ENCODE measurements at places on chromosomes 11 and 22.

DNA sequence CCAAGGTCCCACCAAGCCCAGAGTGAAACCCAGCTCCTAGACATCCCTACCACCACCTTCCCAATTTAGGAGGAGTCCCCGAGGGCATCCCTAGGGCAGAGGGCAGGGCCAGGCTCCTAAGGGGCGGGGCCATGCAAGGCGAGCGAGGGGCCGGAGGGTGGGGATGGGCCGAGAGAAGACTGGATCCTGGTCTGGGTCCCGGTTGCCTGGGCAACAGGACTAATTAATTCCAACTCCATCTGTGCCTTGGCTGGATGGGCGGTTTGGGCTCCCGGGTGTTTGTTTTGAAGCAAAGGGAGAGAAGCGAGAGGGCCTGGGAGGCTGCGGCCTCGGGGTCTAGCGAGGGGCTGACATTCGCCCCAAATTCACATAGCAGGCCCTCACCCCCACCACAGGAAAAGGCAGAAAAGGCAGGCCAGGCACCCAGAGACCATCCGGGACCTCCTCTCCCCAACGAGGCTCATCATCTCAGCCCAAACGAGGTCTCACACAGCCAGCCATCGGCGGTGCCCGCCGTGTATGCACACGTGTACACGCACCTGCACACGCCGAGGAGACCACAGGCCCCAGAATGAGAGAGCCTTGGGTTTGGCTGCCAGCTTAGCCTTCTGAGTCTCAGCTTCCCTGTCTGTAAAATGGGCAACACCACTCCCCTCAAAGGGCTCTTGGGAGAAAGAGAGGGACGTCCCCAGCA is 23.9 kb downstream of the ELFN2 start:
- no peak for DNase-seq

GRCh38 chr11:110491577-110492320 is 62.0 kb downstream of the FDX1 start:
- no peak for DNase-seq

GRCh38 chr11:28701760-28702449 is 593.7 kb downstream of the METTL15 start:
- DNase-seq = no peak

- DNase-seq = no peak
These were observed 11.9 kb upstream of the OAF start for GRCh38 chr11:120198787-120199469.

GRCh38 chr22:42294034-42294985 is 23.9 kb upstream of the TCF20 start:
- DNase-seq = no peak

DNA sequence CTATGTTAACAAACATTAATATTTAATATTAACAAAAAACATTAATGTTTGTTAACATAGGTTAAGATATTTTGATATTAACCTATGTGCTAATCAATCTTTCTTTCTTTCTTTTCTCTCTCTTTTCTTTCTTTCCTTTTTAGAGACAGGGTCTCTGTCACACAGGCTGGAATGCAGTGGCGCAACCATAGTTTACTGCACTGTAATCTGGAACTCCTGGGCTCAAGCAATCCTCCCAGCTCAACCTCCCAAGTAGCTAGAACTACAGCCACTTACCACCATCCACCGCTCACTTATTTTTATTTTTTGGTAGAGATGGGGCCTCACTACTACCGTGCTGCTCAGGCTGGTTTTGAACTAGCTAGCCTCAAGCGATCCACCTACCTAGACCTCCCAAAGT is 13.2 kb downstream of the SIK3 start:
- no peak for DNase-seq

DNA sequence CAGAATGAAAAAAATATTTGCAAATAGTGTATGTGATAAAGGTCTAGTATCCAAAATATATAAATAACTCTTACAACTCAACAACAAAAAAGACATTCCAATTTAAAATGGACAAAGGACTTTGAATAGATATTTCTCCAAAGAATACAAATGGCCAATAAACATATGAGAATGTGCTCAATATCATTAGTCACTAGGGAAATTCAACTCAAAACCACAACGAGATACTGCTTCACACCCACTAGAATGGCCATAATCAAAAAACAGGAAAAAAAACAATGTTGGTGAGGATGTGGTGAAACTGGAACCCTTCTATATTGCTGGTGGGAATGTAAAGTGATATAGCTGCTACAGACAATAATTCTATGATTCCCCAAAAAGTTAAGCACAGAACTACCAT is 38.6 kb upstream of the RPS13 start:
- no peak for DNase-seq

- DNase-seq = no peak
These were observed 42.7 kb upstream of the TTC12 start for GRCh38 chr11:113271551-113272245.

DNA sequence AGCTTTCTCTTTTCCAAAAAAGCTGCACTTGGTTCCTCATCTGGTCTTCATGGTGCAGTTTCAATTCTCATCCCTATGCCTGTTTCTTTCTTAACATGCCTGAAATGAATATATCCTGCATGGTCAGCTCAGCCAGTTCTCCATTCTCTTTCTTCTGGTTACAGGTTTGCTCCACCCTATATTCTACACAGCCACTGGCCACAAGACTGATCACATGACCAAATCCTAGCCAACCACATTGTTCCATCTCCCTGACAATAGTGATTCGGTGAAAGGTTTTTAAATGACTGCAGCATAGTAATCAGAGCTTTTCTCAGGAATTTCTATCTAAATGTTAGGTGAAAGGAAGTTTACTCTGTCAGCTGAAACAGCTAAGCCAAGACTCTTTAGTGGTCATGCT is 891.4 kb downstream of the METTL15 start:
- DNase-seq = no peak

GRCh38 chr11:45616802-45617549 is 48.4 kb downstream of the CHST1 start:
- DNase-seq = no peak

- DNase-seq = peak; percentile 72
These were observed 434 bp downstream of the BANF1 start for GRCh38 chr11:66002648-66003225.

GRCh38 chr11:32531528-32531927 is 52.1 kb upstream of the EIF3M start:
- no peak for DNase-seq

DNA sequence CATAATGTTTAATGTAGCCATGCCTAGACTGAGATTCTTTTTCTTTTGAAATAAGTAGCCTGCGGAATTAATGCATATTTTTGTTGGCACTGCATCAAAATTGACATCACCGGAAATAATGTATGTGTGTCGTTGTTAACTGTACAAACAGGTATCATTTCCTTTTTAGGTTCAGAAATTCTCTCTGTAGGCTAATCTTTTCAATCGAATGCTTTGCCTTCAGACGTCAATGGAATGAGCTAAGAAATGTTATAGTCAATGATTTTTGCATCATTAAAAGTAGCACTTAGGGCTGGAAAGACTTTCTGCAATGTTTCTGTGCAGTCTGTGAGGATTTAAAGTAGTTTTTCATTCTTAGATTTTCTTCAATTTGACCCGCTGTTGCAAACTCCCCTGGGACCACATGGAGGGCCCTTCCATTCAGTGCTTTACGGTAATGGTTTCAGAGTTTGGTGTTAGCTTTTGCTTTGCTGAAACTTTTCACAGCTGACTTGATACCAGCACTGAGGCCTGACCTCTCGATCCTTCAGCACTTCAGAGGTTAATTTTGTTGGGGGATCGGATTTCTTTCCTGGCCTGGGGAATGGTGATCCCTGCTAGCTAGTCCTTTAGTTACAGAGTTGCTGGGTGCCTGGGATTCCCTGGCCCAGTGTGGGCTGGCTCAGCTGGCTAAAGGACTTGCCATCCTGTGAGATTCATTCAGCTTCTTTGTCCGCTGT is 137.8 kb downstream of the DBX1 start:
- DNase-seq = no peak

GRCh38 chr11:36155124-36155561 is 134.1 kb downstream of the COMMD9 start:
- no peak for DNase-seq

Measured in stimulated activated CD8-positive, alpha-beta memory T cell treated with anti-CD3 and anti-CD28 coated beads, Interleukin-12 subunit alpha, Interleukin-12 subunit beta, amount 100 ng/mL, for 4 hours (primary cell).